Panc1 (cell line): ENCODE measurements at places on chromosomes 6 and 20. TPM values are rescaled to one million over a fixed set of nuclear protein-coding genes. Genes with fewer than 3 reads are reported as not detected.

DNA sequence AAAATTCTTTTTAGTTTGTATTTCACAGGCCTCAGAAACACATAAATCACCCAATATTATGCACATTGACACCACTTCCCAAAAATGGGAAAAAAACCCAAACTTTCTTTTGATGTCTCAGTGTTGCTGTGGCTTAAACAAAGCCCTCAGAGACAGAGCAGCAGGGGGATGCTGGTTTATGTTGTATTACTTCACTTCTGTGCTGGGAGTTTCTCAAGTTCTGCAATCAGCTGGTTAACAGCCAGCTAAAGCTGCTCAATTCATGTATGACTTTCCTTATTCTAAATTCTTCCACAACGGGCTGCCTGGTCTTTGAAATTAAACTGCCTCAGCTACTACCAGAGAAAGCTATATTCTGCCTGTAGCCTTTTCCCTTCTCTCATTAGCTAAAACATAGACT is 5.6 kb downstream of the FILIP1 start:
- no peak overlapping the region for H3K4me3 ChIP-seq
- no peak overlapping the region for H3K27ac ChIP-seq
- H3K4me1 ChIP-seq, result no peaks in the 10 kb centered on the region
- peaks cover 10% of the 10 kb centered on the region for H3K27me3 ChIP-seq
- no peak for DNase-seq

DNA sequence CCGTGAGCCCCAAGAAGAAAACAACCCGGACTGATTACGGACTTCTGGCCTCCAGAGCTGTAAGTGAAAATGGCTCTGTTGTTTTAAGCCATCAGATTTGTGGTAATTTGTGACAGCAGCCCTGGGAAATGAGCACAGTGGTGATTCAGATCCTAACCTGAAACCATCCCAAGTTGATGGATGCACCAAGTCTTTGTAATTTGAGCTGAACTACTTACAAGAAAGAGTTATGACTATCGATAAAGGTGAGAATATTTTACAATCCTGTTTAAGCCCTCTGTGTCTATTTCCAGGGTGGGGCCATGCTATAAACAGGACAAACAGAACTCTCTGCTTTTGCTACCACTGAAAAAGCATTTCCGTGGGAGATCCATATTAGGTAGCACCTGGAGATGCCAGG is 19.1 kb upstream of the RIN2 start:
- peaks cover 18% of the 10 kb centered on the region for H3K4me1 ChIP-seq
- no peak overlapping the region for H3K4me3 ChIP-seq
- no peak for DNase-seq
- H3K36me3 ChIP-seq, result no peaks in the 10 kb centered on the region
- no peak overlapping the region for H3K27ac ChIP-seq

DNA sequence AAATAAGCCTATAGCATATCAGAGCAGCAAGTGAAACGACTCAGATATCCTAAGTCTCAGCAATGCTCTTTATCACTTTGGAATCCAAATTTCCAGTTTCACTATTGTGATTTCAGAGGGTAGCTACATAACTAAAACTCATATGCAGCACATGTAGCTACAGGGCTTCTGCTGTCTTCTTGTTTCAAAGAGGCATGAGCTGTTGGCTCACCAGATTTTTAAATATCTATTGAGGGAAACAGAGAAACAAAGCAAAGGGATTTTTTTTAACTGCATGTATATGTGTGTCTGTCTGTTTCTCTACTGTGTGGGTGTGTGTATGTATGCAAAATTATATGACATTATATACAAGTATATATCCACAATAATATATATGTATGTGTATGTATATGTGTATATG is 258.4 kb downstream of the HDGFL1 start:
- no peaks in the 10 kb centered on the region for H3K36me3 ChIP-seq
- peak overlapping the region; percentile 72 for H3K27ac ChIP-seq
- no peaks in the 10 kb centered on the region for H3K27me3 ChIP-seq
- peak; percentile 5 for DNase-seq
- no peak overlapping the region for H3K4me3 ChIP-seq

DNA sequence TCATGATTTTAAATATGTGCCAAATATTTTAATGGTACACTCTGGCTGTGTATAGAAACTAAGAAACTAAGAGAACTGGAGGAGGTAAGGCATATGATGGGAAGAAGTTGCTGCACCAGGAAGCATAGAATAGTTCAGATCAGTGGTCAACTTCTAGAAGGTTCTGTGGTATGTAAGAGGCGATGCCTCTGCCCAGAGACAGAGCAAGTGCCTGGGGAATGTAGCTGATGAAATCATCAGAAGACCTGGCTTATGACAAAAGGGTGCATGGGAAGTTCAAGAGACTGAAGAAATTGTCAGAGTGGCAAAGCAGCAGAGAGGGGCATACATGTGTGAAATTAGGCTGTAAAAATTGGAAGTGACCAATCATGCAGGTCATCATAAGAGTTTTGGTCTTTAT is 580.8 kb downstream of the BMP2 start:
- no peaks in the 10 kb centered on the region for H3K27me3 ChIP-seq
- H3K4me3 ChIP-seq, result no peak overlapping the region
- H3K4me1 ChIP-seq, result no peaks in the 10 kb centered on the region
- H3K27ac ChIP-seq, result no peak overlapping the region
- H3K36me3 ChIP-seq, result no peaks in the 10 kb centered on the region

DNA sequence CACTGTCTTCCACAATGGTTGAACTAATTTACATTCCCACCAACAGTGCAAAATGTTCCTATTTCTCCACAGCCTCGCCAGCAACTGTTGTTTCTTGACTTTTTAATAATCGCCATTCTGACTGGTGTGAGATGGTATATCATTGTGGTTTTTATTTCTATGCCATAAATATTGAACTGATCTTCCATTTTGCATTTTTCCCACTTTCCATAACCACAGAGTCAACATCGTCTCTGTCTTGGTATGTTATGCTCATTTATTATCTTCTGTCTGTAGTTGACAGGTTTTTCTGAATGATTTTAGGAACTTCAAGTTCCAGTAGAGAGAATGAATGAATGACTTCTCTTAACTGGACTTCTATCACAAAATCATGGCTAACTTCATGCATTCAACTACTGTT is 259.8 kb downstream of the UST start:
- H3K27ac ChIP-seq, result no peak overlapping the region
- H3K4me3 ChIP-seq, result no peak overlapping the region
- no peaks in the 10 kb centered on the region for H3K27me3 ChIP-seq
- peaks cover 3% of the 10 kb centered on the region; the same call in 1 of the 2 replicates for H3K4me1 ChIP-seq
- DNase-seq, result no peak
- no peaks in the 10 kb centered on the region for H3K36me3 ChIP-seq

DNA sequence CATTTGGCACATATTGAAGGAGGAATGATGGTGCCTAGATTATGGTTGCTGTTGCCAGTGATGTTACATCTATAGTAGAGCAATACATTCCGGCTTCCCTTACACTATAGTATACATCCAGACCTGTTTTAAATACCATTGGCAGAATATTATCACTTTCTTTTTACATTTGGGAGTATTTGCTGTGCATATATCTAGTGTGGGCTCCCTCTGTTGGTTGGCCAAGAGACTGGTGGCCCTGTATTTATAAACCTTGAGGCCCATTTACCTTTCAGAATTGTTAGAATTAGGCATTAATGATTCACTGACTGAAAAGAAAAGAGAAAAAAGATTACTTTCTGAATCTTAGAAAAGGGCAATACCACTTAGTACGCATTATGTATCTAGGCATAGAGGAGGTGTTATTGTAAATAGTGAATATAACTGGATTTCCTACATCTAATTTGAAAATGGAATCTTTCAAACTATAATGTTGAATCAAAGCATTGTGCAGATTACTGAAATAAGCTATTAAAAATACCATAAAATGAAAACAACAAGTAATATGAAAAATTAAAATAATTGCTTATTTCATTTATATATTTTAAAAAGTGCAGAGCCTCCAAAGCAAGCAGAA is 628.8 kb upstream of the MAN1A1 start:
- H3K4me1 ChIP-seq, result no peaks in the 10 kb centered on the region
- no peak for DNase-seq

DNA sequence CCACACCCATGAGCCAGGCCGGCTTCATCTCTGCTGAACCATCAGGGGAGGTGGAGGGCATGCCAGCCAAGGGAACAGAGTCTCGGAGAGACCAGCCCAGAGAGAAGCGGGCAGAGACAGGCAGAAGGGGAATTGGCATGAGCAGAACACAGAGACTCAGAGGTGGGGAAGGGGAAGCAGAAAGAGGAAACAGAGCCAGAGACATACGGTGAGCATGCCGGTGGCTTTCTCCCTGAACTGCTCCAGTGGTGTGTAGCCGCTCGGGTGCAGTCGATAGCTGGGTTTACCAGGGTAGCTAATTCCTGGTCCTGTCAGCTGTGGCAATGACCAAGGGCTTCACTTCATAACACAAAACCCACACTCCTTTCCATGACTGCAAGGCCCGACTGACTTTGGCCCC is 83.6 kb upstream of the CCDC167 start:
- peak overlapping the region; percentile 34; the same call in 1 of the 2 replicates for H3K27ac ChIP-seq
- DNase-seq, result no peak
- H3K27me3 ChIP-seq, result no peaks in the 10 kb centered on the region
- H3K36me3 ChIP-seq, result no peaks in the 10 kb centered on the region
- peaks cover 7% of the 10 kb centered on the region for H3K4me1 ChIP-seq
- no peak overlapping the region for H3K4me3 ChIP-seq

- H3K27ac ChIP-seq, result no peak overlapping the region
- H3K36me3 ChIP-seq, result peaks cover 12% of the 10 kb centered on the region
- no peaks in the 10 kb centered on the region for H3K27me3 ChIP-seq
- no peaks in the 10 kb centered on the region for H3K4me1 ChIP-seq
- DNase-seq, result no peak
These were observed 175.4 kb downstream of the UTRN start for GRCh38 chr6:144460327-144461095.

DNA sequence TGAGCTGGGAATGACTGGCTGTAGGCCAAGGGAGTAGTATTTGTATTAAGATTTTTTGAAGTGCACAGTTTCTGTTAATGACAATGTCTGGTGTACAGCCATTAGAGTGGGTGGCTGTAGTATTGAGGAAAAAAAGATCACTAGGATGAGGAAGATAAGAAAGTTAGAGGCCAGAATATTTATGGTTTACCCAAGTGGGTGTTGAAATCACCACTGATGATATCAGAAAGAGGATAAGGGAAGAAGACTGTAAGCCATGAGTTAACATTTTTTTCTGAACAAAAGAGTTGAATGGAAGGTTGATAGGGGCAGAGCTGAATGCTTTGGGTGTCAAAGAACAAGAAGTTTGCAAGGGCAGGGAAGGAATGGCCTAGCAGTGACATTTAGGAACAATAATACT is 104.7 kb downstream of the PRDM13 start:
- H3K27ac ChIP-seq, result no peak overlapping the region
- H3K4me1 ChIP-seq, result no peaks in the 10 kb centered on the region

DNA sequence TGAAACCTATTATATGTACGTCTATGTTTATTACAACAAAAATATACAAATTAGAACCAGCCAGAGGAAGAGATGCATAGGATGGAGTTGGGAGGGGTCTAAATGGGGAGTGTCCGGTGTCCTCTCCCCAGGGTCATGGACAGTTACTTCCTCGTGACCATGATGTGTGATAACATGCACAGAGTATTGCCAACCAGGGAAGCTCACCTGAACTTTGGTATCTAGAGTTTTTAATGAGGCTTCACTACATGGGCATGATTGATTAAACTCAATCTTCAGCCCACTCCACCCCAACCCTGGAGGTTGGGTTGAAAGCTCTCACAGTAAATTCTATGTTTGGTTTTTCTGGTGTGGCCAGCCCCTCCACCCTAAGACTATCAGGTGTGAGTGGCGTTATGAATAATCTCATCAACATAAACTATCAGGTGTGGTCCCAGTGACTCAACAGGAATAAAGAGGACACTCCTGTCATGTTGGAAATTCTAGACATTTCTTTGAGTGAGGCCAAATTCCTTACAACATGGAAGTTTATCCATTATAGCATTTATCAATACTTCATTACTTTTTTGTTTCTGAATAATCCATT is 36.4 kb upstream of the FKBP1A start:
- H3K4me3 ChIP-seq, result no peak overlapping the region
- peaks cover 32% of the 10 kb centered on the region for H3K4me1 ChIP-seq
- no peaks in the 10 kb centered on the region for H3K36me3 ChIP-seq
- no peaks in the 10 kb centered on the region for H3K27me3 ChIP-seq
- H3K27ac ChIP-seq, result peak overlapping the region; percentile 78
- DNase-seq, result no peak

- H3K27ac ChIP-seq, result no peak overlapping the region
- H3K36me3 ChIP-seq, result no peaks in the 10 kb centered on the region
- no peak overlapping the region for H3K4me3 ChIP-seq
These were observed 316.0 kb downstream of the QKI start for GRCh38 chr6:163730246-163731210.

- H3K36me3 ChIP-seq, result no peaks in the 10 kb centered on the region
- no peaks in the 10 kb centered on the region for H3K27me3 ChIP-seq
These were observed 134.1 kb downstream of the ELOVL4 start for GRCh38 chr6:79813143-79813850.

DNA sequence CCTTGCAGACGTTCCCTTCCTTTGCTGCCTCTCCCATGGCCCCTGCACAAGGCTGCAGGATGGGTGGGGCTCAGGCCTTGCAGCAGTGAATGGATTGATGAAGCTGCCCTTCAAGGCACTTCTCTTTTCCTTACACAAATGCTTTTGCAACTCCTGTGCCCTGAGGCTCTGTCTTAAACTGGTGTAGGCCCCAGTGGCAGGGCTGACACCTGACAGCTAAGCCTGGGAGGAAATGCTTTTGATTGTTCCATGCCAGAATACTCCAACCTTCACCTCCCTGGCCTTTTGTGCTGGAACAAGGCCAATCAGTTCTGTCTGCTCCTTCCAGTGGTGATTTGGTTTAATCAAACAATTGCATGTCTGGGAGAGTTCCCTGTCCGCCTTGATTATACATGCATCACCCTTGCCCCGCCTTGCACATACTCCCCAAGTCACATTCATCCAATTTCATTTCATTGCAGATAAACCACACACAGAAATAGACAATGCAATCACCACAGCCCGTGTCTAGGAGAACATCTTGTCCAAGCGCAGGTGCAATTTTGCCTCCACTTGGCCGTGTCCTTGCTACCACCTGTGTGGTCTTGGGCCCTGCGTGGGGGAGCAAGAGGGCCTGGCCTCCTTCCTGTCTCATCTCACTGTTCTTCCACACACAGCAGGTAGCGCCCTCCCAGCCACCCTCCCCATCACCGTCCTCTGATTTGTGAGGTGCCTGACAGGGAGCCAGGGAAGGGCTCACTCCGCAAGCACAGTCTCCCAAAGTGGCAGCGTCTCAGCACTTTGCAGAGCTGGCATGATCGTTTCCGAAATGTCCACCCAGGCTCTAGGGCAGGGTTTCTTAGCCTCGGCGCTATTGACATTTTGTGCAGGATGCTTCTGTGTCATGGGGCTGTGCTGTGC is 120.4 kb downstream of the CDH26 start:
- H3K4me3 ChIP-seq, result no peak overlapping the region
- H3K27ac ChIP-seq, result no peak overlapping the region
- no peaks in the 10 kb centered on the region for H3K4me1 ChIP-seq
- peaks cover 2% of the 10 kb centered on the region; the same call in 1 of the 2 replicates for H3K27me3 ChIP-seq

NDUFAF4 gene
- total RNA-seq, result 42.0 TPM

TRIM31 gene
- total RNA-seq, result not detected

RIMS1 gene
- 0.18 TPM for total RNA-seq

SMOC2 gene
- 0.13 TPM for total RNA-seq

TMEM244 gene
- total RNA-seq, result not detected

FAM209B gene
- total RNA-seq, result not detected

HLA-G gene
- 0.62 TPM for total RNA-seq

SLPI gene
- total RNA-seq, result 0.74 TPM
